ENCODE measurements at places on chromosomes 1 and 21. TPM values are rescaled to one million over a fixed set of nuclear protein-coding genes. Genes with fewer than 3 reads are reported as not detected.

DNA sequence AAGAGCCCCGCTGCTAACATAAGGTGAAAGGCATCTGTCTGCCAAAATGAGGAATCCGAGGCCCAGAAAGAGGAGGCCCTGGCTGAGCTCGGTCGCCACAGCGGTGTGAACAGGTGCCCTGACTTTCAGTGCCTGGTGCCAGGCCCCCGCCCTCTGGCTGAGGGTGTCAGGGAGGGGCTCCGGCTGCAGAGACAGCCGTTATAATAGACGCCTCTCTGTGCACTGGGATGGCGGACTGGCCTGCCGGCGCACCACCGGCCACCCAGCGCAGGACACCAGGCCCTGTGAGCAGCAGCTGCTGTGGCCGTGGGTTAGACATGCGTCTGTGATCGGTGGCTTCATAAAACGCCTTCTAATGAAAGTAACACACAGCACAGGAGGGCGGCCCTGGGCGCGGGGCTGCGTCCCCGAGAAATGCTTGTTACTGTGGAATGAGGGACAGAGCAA lies 51.4 kb upstream of the ACTRT2 start:
- peaks cover 8% of the 10 kb centered on the region for H3K27me3 ChIP-seq
- H3K4me1 ChIP-seq = no peaks in the 10 kb centered on the region
- H3K4me3 ChIP-seq = no peak overlapping the region

SLAMF7 gene
- total RNA-seq = 0.96 TPM

DNA sequence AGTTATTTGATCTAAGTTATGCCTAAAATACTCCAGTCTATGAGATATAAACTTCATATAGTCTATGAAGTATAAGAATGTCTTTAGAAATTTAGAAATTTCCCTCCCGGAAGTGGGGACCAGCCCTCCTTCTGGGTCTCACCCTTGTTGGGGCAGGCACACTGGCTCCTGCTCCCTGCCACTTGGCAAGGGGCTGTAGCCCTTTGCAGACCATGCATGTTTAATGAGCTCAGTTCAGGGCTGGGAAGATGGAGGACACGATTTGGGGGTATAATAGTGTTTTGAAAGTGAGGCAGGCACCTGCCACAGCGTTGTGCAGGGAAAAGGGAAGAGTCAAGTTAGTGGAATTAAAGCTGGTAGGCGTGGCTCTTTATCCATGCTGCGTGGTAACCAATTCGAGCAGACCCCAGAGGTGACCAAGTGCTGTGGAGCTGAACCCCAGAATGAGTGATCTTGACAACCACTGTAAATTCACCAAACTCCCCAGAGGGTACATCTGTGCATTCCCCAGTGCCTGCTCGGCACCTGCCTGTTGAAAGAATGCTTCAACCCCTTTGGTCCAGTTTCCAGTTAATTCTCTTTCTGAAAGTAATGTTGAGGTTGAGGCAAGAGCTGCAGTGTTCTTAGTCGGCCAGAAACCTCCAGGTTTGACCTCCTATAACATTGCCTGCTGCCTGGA lies 79.6 kb downstream of the DOP1B start:
- no peak for DNase-seq
- H3K36me3 ChIP-seq = no peaks in the 10 kb centered on the region
- H3K27me3 ChIP-seq = no peaks in the 10 kb centered on the region
- no peak overlapping the region for H3K27ac ChIP-seq
- no peak overlapping the region for H3K4me3 ChIP-seq

GNG12 gene
- 44.6 TPM for total RNA-seq

CORT gene
- not detected for total RNA-seq

- no peaks in the 10 kb centered on the region for H3K4me1 ChIP-seq
- DNase-seq = no peak
- H3K27me3 ChIP-seq = no peaks in the 10 kb centered on the region
- H3K36me3 ChIP-seq = no peaks in the 10 kb centered on the region
- H3K27ac ChIP-seq = no peak overlapping the region
These were observed 12.9 kb downstream of the FAM177B start for GRCh38 chr1:222749927-222750326.

CYP4A22 gene
- not detected for total RNA-seq

SPAG17 gene
- total RNA-seq = not detected

GRCh38 chr1:65050735-65051134 lies 84.4 kb upstream of the JAK1 start:
- no peak for DNase-seq
- H3K27me3 ChIP-seq = no peaks in the 10 kb centered on the region
- no peak overlapping the region for H3K27ac ChIP-seq
- no peak overlapping the region for H3K4me3 ChIP-seq
- peaks cover 4% of the 10 kb centered on the region for H3K4me1 ChIP-seq
- no peaks in the 10 kb centered on the region for H3K36me3 ChIP-seq

GRCh38 chr1:235078480-235079381 lies 49.9 kb downstream of the TOMM20 start:
- peaks cover 50% of the 10 kb centered on the region for H3K4me1 ChIP-seq
- H3K36me3 ChIP-seq = no peaks in the 10 kb centered on the region
- H3K27ac ChIP-seq = peak overlapping the region; percentile 94
- no peak overlapping the region for H3K4me3 ChIP-seq
- no peak for DNase-seq
- H3K27me3 ChIP-seq = no peaks in the 10 kb centered on the region

TRIM17 gene
- total RNA-seq = not detected

DNA sequence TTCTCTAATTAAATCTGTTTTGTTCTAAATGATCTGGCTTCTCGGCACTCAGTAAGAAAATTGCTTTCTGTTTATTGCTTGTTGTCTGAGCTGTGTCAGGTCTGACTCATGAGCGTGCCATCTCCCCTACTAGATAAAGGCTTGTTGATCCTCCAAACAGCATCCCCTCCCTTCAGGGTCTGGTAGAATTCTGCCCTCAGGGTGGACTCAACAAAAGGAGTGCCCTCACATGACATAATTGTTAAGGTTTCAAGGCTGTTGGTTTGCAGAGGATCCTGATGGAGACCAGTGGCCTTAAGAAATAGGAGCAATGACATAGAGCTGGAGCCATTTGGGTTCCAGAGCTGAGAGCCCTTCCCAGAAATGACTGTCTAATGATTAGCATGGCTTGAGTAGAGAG lies 36.0 kb upstream of the ATP2B4 start:
- no peak for DNase-seq
- H3K4me1 ChIP-seq = no peaks in the 10 kb centered on the region
- no peak overlapping the region for H3K4me3 ChIP-seq
- no peaks in the 10 kb centered on the region for H3K36me3 ChIP-seq

- no peak overlapping the region for H3K4me3 ChIP-seq
- no peak for DNase-seq
- H3K36me3 ChIP-seq = peaks cover 24% of the 10 kb centered on the region
These were observed 9.1 kb downstream of the NES start for GRCh38 chr1:156667968-156668709.

MARK1 gene
- 25.1 TPM for total RNA-seq

OXCT2 gene
- total RNA-seq = 7.5 TPM

Measured in heart left ventricle (tissue), 16 donors.